T-helper 1 cell (primary cell): ENCODE measurements at places on chromosomes 11 and 22.

GRCh38 chr11:17443000-17443399 is 33.6 kb downstream of the ABCC8 start:
- DNase-seq, result no peak

GRCh38 chr11:76768088-76768908 is 14.9 kb upstream of the TSKU start:
- DNase-seq, result no peak

DNA sequence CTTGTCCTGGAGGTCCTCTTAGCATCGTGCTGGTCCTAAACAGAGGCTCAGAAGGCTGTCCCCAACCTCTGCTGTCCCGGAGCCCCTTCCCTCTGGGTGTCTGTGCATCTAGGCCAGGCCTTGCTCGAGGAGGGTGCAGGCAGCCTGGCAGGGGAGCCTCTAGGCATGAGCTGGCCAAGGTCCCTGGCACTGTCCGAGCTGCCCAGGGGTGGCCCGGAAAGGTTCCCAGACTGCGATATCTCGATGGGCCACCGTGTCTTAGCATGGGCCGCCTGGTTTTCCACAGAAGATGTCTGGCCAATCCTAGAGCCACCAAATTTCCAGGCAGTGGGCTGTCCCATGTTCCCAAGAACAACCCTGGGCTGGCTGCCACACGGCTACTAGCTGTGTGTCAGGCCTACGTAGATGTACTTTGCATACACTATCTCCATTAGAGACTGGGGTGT is 24.6 kb upstream of the SMIM38 start:
- no peak for DNase-seq

DNA sequence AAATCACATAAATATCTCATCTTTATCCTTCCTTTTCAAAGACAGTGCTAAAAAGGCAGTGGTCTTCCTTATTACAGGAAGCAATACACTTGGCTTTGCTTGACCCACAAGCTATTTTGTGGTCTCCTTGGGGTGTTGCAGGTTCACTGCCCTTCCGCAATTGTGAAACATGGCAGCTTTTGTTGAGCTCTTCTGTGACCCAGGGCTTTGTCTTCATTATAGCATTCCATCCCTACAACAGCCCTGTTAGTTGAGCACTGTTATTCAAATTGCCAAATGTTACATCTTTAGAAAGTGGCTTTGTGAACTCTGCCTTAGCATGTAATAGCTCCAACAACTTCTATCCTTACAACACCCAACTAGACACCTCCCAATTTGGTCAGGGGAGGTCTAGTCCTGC is 107.1 kb downstream of the OPCML start:
- no peak for DNase-seq

DNA sequence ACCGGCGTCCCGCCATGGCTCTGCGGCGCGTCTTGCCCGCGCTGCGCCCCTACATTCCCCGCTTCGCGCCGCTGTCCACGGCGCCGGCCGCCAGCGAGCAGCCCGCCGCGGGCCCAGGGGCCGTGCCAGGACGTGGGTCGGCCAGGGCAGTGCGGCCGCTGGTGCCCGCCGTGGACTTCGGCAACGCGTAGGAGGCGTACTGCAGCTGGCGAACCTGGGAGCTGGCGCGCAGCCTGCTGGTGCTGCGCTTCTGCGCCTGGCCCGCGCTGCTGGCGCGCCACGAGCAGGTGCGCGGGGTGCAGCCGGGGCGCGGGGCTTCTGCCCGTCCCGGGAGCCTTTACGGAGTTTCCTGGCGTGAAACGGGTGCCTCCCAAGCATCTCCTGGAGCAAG is 20.1 kb downstream of the DGCR6L start:
- DNase-seq, result no peak

GRCh38 chr11:64312947-64313346 is 4.4 kb downstream of the TRMT112 start:
- no peak for DNase-seq

GRCh38 chr11:105181521-105181920 is 42.0 kb upstream of the CARD18 start:
- DNase-seq, result no peak

- DNase-seq, result no peak
Measured at GRCh38 chr11:131696690-131697089, 326.3 kb downstream of the NTM start.

GRCh38 chr11:6742260-6742659 is 29.5 kb downstream of the OR2AG2 start:
- DNase-seq, result no peak

- no peak for DNase-seq
Measured at GRCh38 chr11:8826139-8826786, 84.7 kb upstream of the AKIP1 start.
